ENCODE measurements at places on chromosomes 11 and 22. TPM values are rescaled to one million over a fixed set of nuclear protein-coding genes. Genes with fewer than 3 reads are reported as not detected.

GRCh38 chr11:6402561-6402981, 12.3 kb downstream of the SMPD1 start:
- DNase-seq, result peak; percentile 76
- peaks cover 25% of the 10 kb centered on the region for H3K4me1 ChIP-seq
- peak overlapping the region; percentile 16 for H3K27ac ChIP-seq
- no peaks in the 10 kb centered on the region for H3K27me3 ChIP-seq
- H3K36me3 ChIP-seq, result no peaks in the 10 kb centered on the region
- H3K4me3 ChIP-seq, result peak overlapping the region; percentile 54

DNA sequence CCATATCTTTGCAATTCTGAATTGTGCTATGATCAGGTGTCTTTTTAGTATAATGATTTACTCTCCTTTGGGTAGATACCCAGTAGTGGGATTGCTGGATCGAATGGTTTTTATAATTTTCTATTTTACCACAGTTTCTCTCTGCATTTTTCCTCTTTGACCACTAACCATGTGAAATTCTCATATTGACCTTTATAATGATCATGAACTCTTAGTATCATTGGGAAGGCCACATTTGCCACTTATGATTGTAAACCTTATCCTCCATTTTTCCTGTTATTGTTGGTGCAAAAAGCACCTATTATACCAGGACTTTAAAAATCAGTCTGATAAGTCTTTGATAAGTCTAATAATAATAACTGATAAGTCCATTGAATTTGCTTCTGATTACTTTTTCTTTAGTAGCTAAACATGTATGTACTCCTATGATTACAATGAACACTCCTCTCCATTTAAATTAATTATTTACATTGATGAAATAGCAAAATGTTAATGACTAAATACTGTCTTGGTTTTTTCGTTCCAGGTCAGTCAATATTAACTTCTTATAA, 9.6 kb downstream of the NEAT1 start:
- peaks cover 12% of the 10 kb centered on the region for H3K36me3 ChIP-seq
- peak overlapping the region; percentile 100 for H3K27ac ChIP-seq
- no peak for DNase-seq
- no peaks in the 10 kb centered on the region for H3K27me3 ChIP-seq
- peaks cover 39% of the 10 kb centered on the region for H3K4me1 ChIP-seq

DNA sequence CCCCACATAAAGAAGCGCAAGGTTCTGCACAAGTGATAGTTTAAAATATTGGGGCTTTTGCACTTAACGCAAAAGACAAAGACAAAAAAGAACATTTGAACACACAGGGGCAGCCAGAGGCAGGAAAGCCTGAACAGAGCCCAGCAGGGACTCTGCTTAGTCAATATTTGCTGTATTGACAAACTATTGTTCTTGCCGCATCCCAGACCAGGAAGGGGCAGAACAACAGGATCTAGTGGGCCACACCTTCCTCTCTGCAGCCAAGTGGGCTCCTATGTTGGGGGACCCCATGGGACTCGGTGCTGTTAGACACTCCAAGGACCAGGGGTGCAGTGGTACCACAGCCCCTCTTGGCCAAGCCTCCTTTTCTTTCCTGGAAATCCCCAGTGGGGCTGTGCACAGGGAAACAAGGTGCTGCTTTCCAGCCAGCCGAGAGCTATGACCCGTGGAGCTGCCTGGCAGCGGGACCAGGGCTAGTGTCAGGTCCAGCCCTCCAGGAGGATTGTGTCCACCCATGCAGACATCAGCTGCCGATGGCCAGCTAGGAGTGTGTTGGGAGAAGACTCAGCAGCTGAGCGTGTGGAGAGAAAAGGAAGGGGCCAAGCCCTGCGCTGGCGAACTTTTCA, 43.3 kb upstream of the ANO1 start:
- no peaks in the 10 kb centered on the region for H3K27me3 ChIP-seq
- DNase-seq, result no peak
- H3K4me3 ChIP-seq, result no peak overlapping the region
- no peaks in the 10 kb centered on the region for H3K36me3 ChIP-seq

GRCh38 chr11:124961972-124962609, 8.1 kb downstream of the CCDC15 start:
- no peaks in the 10 kb centered on the region for H3K27me3 ChIP-seq
- H3K4me1 ChIP-seq, result no peaks in the 10 kb centered on the region
- DNase-seq, result peak; percentile 51
- no peaks in the 10 kb centered on the region for H3K36me3 ChIP-seq
- no peak overlapping the region for H3K4me3 ChIP-seq
- H3K27ac ChIP-seq, result no peak overlapping the region

Gene CXCR5
- total RNA-seq, result 0.45 TPM

Gene FGF3
- not detected for total RNA-seq

Gene GPHA2
- not detected for total RNA-seq

All from GM12878 (cell line).